Activated CD4-positive, alpha-beta T cell treated with anti-CD3 and anti-CD28 coated beads for 48 hours (primary cell): ENCODE measurements at places on chromosomes 3 and 15.

- DNase-seq: no peak
Measured at GRCh38 chr3:116930786-116931185, 221.2 kb downstream of the TUSC7 start.

- DNase-seq: no peak
Measured at GRCh38 chr15:61923173-61923572, 137.1 kb downstream of the VPS13C start.

GRCh38 chr3:124256156-124256555 lies 264.2 kb upstream of the ROPN1 start:
- DNase-seq: no peak

DNA sequence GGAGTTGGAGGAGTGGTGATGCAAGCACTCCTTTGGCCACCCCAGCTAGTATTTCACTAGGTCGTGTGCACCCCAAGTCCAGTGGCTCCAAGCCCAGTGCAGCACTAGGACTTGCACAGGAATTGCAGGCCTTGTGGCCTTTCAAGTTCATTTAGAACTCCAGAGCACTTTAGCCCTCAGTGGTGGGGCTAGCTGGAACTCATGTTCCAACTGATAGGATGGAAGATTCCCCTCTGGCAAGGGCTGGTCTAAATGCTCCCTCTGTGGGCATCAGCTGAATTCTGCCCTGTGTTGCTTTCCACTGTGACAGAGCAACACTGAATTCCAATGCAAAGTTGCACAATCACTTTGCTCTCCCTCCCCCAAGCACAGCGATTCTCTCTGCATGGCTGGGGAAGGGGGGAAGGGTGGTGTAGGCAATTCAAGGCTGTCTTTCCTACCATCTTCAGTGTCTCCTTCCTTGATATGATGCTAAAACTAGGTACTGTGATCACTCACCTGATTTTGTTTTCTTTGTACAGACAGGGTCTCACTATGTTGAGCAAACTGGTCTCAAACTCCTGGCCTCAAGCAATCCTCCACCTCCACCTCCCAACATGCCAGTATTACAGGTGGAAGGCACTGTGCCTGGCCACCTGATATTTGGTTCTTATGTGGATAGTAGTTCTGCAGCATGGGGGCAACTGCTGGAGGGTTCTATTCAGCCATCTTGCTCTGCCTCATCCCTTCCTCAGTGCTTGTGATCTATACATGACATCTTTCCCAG lies 10.3 kb downstream of the USF3 start:
- no peak for DNase-seq

DNA sequence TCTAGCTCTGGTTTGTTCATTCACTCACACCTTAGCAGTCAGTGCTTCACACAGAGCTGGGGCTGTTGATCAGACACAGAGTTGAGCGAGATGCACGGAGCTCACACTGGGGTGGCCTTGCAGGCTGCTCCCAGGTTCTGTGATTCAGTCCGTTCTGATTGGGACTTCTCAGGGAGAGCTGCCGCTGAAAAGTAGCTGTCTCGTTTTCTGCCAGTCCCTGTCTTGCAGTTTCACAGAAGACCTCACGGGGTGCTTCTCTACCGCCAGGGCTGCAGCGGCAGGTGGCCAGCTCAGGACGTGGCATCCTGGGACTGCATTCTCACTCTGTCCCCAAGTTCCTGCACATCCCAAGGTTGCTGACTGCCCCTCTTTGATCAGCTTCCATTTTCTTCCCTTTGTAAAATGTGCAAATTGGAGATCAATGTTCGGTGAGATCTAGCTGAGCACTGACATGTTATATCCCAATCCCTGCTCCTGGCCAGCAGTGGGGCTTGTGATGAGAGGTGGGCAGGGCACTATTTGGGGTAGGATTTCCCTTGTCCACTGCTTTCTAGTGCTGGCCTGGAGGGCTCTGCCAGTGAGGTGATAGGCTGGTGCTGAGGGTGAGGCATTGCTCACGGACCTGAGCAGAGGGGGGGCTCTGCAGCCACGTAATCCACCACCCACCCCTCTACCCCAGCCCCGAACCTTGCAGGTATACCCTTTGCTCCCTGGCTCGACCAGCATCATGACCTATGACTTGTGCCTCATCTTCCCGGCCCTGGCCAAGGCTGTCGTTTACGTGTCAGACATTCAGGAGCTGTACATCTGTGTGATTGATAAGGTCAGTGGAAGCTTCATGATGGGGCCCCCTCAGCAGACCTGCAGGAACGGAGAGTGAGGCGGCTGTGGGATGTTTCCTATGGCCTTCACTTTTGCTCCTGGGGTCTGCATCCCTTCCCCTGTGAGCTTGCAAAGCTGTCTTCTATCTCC lies 5.3 kb upstream of the TXNRD3 start:
- no peak for DNase-seq

- no peak for DNase-seq
Measured at GRCh38 chr3:44969154-44969827, 6.7 kb downstream of the ZDHHC3 start.

GRCh38 chr3:172592898-172593669 lies 69.9 kb upstream of the TNFSF10 start:
- peak; percentile 48 for DNase-seq

- no peak for DNase-seq
Measured at GRCh38 chr15:35256551-35256950, 171.5 kb upstream of the NANOGP8 start.

GRCh38 chr3:160665784-160666526 lies 11.0 kb upstream of the ARL14 start:
- no peak for DNase-seq

- peak; percentile 85 for DNase-seq
Measured at GRCh38 chr15:62254137-62254934, 89.3 kb upstream of the C2CD4B start.

GRCh38 chr3:57949785-57950615 lies 58.2 kb upstream of the FLNB start:
- DNase-seq: no peak
